ENCODE measurements at places on chromosomes 1 and 21.
A peak's percentile ranks its signal among the peaks of the same experiment; 100 is the strongest.

GRCh38 chr1:970973-971730 lies 4.9 kb downstream of the PLEKHN1 start:
- no peak for DNase-seq

- no peak for DNase-seq
Observed at GRCh38 chr21:46543306-46543705, 61.6 kb downstream of the S100B start.

- DNase-seq = no peak
Observed at GRCh38 chr1:1988061-1988945, 15.3 kb downstream of the CFAP74 start.

GRCh38 chr1:53465023-53465957 lies 6.1 kb downstream of the DMRTB1 start:
- no peak for DNase-seq

GRCh38 chr1:117537291-117537920 lies 68.4 kb upstream of the TENT5C start:
- DNase-seq = no peak

- no peak for DNase-seq
Observed at GRCh38 chr1:65310078-65310587, 790 bp downstream of the DNAJC6 start.

- DNase-seq = no peak
Observed at GRCh38 chr1:219472596-219472995, 140.3 kb downstream of the ZC3H11B start.

DNA sequence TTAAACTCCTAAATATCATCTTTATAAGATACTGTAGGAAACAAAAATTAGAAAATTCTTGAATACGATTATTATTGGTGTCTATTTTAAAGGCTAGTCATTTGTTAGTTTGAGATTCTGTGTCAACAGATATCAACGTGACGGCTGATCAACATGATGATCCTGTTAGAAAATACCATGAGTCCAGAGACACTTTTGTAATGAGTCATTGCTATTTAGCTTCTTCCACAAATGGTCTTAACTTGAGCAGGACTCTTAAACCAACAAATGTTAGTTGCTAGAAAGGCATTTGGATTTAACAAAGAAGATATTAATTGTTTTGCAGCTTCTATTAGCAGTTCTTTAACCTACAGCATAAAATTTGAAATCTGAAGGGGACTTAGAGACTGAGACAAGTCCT lies 131.2 kb downstream of the TGFB2 start:
- peak; percentile 79 for DNase-seq

DNA sequence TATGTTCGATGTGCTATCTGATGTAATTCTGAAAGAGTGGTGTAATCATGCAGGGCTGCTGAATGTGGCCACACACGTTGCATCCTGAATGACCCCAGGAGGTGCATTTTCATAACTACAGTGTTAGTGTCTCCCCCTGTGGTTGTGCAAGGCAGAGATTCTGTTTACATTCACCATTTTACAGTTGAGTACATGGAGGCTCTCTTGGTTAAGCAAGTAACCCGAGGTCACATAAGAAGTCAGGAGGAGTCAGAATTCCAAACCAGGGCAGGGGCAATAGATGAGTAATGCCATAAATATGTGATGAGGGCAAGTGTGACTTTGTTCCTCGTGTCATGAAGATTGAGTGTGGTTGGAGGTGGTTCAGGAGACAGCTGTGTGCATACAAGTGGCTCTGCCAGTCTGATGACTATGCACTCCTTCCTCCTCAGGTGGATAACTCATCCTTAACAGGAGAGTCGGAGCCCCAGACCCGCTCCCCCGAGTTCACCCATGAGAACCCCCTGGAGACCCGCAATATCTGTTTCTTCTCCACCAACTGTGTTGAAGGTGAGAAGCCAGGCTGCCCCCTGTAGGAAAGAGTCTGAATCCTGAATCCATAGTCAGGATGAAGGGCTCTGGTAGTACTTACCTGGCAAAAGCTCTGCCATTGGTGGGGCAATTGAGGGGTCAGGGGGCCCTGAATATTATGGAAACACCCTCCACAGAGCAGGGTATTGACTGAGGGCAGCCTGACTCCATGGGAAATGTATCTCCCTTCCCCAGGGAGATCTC lies 9.3 kb downstream of the ATP1A2 start:
- peak; percentile 22 for DNase-seq

GRCh38 chr1:35629051-35629450 lies 12.3 kb downstream of the PSMB2 start:
- DNase-seq = no peak

- DNase-seq = no peak
Observed at GRCh38 chr1:43564551-43565348, 34.1 kb downstream of the PTPRF start.

DNA sequence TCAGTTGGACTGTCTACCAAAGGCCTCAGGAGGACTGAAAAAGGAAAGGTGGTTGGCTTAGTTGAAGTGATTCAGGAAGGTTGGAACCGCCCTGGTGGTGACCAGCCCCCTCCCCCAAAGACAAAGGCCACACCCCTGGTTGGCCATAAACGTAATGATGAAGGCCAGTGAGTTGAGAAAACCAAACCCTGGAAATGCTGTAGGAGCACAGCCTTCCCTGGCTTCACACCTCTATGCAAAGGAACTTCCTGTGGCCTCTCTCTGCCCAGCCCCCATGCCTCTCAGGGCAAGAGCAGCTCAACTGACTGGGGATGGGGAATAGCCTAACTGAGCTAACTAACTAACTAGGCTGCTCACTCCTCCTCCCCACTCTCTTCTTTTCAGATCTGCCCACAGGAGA lies 90.4 kb downstream of the NPHP4 start:
- DNase-seq = no peak

DNA sequence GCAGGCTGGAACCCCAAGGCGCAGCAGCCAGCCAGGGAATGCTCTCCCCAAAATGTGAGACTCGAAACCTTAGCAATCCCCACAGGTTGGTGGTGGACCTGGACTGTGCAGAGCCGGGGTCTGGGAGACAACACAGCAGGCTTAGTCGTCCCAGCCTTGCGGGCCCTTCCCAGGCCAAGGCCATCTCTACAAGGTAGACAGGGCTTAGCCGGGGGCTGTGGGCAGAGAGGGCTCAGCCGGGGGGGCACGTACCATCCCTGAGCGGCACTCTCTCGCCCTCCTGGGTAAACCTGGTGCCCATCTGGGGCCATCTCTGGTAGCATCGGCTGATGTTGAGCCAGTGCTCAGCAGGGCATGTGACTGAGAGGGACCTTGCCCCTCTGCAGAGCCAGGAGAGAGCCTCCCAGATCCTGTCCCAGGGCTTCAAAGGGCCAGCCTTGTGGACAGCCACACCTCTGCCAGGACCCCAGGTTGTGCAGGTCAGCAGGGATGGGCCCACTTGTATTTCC lies 2.2 kb upstream of the ACTRT2 start:
- DNase-seq = no peak

DNA sequence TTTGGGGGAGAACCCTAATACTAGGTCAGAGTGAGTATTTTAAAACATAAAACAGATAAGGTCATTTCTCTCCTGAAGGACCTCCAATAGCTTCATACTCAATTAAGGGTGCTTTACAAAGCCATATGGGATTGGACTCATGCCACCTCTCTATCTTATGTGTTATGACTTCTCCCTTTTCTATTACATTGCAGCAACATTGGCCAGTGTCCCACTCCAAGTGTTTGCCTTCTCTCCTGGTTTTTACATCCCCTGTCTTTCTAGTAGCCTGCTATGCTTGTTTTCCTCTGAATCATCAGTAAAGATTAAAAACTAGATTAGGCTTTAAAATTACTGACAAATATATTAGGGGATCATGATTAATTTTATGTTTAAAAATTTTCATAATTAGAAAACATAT lies 66.6 kb downstream of the SCMH1 start:
- no peak for DNase-seq

- DNase-seq = no peak
Observed at GRCh38 chr1:50697440-50698421, 262.3 kb downstream of the FAF1 start.

GRCh38 chr1:58887059-58887458 lies 103.2 kb upstream of the JUN start:
- no peak for DNase-seq

- DNase-seq = no peak
Observed at GRCh38 chr1:26909951-26910342, 3.8 kb downstream of the NR0B2 start.

DNA sequence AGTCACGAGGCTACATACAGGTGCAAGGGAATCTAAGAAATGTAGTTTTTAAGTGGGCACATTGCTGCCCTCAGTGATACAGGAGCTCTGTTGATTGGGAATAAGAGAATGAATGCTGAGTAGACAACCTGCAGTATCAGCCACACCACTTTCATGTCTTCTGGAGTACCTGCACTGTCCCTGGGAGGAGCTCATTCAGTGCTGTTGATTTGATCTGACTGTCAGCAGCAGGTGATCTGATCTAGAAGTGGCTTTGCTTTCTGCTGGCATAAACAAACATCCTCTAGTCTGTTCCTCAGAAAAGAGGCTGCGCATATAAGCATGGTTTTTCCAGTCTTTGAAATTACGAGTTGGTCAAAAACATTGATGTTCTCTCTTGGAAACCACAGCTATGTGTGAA lies 35.5 kb upstream of the LRRC52 start:
- no peak for DNase-seq

DNA sequence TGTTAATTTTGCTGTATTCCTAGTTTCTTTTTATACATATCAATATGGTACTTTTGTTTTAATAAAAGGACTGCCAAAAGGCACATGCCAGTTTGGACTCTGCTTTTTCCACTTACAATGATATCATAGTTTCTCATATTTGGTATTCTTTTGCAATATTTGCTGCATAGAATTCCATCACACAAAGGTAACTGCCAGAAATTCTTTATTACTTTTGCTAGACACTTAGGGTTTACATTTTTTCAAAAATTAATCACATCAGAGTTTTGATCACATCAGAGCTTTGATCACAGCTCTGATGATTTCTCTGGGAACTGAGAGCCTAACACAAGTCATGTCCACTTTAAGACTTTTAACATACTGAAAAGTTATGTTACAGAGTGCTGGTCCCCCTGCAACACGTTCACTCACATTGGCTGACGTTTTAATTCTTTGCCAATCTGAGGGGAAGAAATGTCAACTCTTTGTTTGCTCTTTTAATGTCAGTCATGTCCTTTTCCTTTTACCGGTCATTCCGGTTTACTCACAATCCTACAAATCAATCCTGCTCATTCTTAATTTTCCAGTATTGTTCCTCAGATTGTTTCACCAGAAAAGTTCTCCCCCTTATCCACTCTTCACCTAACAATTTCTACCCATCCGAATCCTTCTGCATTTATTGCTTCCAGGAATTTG lies 1.1 kb upstream of the CD46 start:
- DNase-seq = no peak
